ENCODE measurements at places on chromosomes 6 and 20. TPM values are rescaled to one million over a fixed set of nuclear protein-coding genes. Genes with fewer than 3 reads are reported as not detected.

GRCh38 chr6:167233490-167233889 is 57.6 kb upstream of the UNC93A start:
- no peak for DNase-seq

GRCh38 chr6:165049362-165049761 is 260.0 kb downstream of the C6orf118 start:
- no peak for DNase-seq

DNA sequence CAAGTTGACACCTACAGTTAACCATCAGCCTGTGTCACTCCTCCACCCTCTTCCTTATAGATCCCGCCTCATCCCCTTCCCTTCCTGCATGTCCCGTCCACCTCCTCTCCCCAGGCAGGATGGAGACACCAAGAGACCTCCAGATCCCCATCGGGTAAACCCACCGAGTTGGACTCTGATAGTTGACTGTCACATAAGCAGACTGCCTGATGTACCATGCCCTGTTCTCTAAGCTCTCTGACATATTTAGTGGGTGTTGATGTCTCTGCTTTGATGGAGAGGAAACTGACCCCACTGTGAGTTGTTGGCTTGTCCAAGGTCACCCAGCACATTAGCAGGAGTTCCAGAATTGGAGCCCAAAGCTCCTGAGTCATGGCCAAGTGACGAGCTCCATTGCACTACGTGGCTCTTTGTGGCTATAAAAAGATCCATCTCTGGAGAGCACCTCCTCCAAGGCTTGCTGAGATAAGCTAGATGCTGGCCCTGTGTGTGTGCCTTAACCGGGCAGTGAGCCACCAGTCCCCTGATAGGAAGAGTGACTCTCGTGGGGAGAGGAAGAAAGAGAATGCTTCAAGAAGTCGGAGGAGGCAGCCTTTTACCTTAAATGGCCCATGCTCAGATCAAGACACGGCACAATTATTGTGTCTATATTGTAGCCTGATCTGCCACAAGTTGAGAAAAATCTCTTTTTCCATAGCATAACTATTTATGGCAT is 236.0 kb upstream of the ECI2 start:
- DNase-seq = peak; percentile 91

DNA sequence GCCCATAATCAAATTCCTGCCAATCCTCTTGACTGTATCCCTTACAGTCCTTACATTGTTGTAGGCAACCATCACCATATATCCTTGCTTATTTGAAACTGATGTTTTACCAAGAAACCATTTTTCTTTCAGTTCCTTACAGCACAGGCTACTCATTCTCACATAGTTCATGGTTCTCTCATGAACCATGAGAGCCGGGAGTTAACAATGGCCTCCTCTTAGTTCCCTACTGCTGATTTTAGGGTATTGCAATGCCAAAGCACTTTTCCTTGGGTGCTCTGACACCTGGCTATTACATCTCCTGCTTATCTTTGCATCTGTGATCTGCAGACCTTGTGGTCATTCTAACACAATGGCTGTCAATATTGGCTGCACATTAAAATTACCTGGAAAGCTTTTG is 133.4 kb downstream of the MYB start:
- DNase-seq = no peak

DNA sequence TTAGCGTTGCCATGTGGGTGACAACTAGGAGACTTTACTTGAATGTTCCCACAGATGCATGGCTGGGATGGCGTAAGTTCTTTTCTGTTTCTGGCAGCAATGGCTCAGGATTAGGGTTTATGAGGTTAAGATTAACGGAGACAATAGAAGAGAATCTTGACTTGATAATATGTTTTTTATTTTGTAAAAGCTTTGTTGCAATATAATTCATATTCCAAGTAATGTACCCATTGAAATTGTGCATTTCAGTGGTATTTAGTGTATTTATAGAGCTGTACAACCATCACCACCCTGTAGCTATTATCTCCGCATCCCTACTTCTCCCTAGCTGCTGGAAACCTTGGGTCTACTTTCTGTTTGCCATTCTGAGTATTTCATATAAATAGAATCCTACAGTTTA is 349.2 kb downstream of the UTRN start:
- no peak for DNase-seq

BTN1A1 gene
- total RNA-seq = not detected

ADGRF1 gene
- total RNA-seq = not detected

DNA sequence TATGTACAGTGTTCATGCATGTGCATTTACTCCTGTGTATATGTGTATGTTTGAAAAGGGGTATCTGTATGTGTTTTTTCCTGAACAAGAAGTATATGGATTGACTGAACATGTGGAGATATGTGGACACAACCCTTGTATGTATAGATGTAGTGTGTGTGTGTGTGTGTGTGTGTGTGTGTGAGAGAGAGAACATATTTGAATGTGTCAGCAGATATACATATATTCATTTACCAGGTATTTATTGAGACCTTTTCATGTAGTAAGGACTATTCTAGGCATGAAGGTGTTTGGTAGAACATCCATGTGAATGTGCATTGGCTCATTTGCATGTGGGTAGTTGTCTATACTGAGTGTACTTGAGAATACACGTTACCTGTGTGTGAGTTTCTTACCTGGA is 39.3 kb downstream of the EIF2S2 start:
- no peak for DNase-seq

CD109 gene
- 33.8 TPM for total RNA-seq

DNA sequence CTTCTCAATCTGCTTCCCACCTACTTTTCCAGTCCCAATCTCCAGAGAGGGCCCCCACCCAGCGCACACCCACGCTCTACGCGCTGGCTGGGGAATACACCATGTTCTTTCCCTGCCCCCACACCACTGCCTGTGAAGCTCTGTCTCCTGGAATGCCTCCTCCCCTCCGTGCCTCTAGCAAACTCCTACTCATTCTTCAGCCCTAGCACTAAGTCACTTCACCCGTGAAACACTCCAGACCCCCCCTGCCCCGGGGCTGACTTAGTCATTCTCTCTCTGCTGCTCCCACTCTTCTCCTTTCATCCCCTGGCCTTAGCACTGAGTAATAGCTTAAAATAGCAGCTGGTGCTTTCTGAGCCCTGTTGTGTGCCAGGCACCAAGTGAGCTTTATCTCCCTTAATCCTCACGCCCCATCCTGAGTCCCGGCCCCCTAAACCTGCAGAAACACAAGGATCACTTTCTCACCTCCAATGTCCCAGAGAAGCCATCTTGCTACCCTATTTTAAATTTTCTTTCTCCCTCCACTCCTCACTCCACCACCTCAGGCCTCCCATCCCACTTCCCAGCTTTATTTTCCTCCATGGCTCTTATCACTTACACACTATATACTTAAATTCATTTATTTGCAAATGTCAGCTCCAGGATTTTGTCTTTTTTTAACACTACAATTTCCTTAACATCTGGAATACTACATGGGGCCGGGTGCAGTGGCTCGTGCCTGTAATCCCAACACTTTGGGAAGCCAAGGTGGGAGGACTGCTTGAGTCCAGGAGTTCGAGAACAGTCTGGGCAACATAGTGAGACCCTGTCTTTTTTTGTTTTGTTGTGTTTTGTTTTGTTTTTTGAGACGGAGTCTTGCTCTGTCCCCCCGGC is 6.3 kb upstream of the PARD6B start:
- peak; percentile 97 for DNase-seq

- DNase-seq = no peak
Measured at GRCh38 chr6:104597541-104598050, 262.1 kb downstream of the HACE1 start.

- no peak for DNase-seq
Measured at GRCh38 chr20:15476186-15476585, 1097.1 kb downstream of the KIF16B start.

DNA sequence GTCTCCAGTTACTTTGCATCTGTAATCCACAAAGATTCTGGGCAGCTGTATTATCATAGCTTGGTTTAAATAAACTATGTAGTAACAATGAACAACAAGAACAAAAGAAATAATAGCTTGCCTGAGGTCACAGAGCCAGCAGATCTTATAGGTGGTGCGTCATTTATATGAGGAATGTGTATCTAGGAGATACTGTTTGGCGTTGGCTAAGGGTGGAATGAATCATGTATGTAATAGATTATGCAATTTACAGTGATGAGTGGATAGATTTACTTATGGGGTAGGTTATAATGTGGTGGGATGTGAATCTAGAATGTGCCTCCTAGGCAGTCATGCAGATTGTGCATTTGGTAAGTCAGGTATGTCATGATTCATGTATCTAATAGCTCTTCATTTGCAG is 42.8 kb downstream of the HNF4A start:
- DNase-seq = peak; percentile 35

All from HFFc6 (cell line).